ENCODE measurements at places on chromosomes 7 and 10.

- no peak for DNase-seq
Measured at GRCh38 chr10:24625778-24626177, 97.9 kb downstream of the ARHGAP21 start.

- DNase-seq = peak; percentile 67
Measured at GRCh38 chr7:141464551-141464950, 86.7 kb upstream of the AGK start.

DNA sequence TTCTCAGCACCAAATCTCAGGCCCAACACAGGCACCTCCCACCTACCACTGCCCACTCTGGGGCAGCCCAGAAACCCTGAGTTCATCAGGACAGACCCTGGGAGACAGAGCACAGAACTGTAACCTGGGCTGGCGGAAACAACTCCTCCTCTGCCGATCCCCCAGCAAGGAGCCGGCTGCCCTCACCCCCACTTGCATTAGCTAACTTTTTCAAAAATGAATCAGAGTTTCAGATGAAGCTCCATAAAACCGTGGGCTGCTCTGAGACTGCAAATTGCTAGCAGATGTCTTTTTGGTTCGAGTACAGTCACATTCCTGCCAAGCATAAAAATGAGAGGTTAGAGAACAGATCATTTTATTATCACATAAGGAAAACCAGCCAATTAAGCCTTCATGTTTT is 93.4 kb upstream of the PARD3 start:
- DNase-seq = no peak

DNA sequence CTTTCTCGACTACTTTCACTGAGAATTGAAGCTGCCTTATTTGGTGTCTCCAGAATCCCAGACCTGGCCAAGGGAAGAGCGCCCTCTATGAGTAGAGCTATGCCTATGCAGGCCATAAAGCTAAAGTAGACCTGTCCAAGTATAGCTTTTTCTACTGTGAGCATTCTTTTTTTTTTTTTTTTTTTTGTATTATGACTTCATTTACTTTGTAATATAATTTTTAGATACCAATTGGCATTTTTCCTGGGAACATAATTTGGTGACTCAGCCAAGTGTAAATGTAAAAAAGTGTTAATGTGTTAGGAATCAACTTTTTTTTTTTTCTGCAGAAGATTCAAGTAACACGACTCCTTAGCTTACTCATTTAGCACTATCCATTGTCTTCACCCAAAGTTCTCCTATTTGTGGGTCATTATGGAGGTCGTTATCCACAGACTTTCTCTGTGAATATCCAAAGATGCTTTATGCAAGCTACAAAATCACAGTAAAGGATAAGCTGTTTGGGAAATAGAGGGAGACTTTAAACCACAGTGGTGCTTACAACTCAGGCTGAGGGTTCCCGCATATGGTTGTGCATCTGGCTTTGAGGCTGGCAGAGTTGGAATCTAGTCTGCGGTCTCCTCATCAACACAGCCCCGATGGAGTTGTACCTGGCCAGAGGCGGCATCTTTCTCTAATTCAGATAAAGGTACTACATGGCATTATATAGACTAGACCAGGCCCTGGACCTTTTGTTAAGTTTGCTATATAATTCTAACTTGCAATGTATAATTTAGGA is 1040.2 kb upstream of the SORCS1 start:
- DNase-seq = peak; percentile 30

DNA sequence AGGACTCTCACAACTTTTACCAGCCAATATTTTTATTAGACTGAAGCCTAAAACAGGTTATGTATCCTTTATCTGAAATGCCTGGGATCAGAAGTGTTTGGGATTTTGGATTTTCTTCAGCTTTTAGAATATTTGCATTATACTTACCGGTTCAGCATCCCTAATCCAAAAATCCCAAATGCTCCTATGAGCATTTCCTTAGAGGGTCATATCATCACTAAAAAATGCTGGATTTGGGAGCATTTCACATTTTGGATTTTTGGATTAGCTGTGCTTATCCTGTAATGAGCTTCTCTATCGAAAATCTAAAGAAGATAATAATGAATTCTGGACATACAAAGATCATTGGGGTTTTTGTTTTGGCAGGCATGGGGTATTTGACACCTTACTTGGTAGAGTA is 53.0 kb downstream of the RALA start:
- DNase-seq = no peak

DNA sequence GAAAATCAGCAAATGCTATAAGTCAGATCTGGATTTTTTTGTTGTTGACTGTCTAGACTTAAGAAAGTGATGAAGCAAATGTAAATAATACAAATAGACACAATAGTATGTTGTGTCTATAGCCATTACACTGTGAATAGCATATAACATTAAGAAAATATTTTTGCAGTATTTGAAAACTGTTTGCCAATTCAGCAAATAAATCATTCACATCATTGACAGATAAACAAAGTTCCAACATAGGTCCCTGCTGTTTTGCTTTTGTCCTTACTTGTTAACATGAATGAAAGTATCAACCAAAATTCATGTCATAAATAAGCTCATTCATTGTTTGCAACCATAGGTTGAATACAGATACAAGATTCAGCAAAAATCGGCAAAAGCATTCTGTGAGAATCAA is 200.5 kb downstream of the KIF20B start:
- no peak for DNase-seq

DNA sequence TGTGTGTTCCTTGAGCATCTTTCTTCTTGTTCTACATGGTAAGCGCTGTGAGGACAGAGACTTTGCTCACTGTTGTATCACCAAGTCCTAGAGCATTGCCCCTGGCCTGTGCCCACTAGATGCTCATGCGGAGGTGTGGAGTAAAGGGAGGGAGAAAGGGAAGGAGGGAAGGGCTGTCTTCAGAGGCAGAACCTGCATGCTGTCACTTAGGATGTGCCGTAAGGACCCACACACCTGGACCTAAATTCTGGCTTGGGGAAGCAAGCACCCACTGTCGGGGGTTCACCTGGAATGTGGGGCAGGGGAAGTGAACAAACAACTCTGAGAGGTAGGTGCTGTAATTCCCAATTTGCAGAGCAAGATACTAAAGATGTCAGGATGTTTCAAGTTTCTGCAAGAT is 129.5 kb downstream of the PTPN20 start:
- DNase-seq = no peak

DNA sequence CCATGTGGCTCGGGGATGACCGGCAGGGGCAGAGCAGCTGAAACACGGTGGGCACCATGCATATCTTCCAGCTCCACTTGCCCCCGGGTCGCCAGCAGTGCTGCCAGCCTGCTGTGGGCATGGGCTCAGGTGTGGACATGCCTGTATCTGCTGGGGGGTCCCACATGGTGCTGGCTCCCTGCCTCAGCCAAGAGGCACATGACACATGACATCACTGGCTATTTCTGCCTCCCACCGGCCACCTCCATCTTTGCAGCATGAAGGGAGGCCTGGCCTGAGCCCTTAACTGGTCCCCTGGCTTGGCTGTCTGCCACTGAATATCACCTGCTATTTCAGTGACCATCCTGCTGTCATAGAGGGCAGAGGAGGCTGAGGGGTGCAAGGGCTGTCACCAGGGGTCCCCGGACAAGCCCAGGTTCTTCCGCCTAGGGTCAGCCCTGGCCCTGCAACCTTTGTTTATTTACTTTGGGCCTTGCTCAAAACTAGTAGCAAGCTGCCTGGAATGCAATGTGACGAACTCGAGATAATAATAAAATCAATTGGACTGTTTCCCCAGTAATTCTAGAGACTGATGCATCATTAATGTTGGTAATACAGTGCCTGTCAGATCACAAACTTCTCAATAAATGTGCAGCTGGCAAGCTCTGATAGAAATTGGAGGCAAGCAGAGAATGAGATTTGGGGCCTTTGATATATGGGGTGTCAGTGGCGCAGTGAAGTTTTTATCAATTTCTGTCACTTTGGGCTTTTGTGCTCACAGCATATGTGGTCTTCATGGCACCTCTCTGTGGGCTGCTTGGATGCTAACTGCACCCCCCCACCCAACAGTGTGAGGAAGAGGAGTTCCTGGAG is 28.5 kb downstream of the ZMIZ1 start:
- DNase-seq = no peak

DNA sequence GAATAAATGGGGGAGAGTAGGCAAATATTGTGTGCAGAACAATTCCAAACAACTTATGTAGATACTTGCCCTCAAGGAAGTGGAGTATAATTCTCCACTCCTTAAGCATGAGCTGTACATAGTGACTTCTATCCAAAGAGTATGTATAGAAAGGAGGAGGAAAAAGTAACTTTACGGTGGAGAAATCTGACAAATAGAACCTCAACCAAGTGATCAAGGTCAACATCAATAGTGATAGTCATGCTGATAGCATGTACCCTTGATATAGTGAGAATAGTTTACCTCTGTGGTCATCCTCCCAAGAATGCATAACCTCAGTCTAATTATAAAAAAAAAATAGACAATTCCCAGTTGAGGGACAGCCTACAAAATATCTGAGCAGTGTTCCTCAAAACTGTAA is 89.1 kb upstream of the NANOS1 start:
- DNase-seq = no peak

- DNase-seq = no peak
Measured at GRCh38 chr7:121167971-121168370, 160.8 kb upstream of the WNT16 start.

DNA sequence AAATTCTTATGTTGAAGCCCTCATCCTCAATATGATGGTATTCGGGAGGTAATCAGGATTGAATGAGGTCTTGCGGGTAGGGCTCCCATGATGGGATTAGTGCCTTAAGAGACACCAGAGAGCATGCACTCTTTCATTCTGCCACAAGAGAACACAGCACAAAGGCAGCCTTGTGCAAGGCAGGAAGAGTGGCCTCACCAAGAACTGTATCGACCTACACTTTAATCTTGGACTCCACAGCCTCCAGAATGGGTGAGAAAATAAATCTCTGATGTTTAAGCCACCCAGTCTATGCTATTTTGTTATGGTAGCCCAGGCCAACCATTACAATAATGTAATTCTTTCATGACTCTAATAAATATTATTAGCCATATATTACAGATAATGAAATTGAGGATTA is 8.4 kb downstream of the SEM1 start:
- DNase-seq = no peak

GRCh38 chr7:113283861-113284260 is 165.5 kb upstream of the SMIM30 start:
- DNase-seq = no peak

- DNase-seq = no peak
Measured at GRCh38 chr7:93836116-93836515, 54.4 kb downstream of the TFPI2 start.

DNA sequence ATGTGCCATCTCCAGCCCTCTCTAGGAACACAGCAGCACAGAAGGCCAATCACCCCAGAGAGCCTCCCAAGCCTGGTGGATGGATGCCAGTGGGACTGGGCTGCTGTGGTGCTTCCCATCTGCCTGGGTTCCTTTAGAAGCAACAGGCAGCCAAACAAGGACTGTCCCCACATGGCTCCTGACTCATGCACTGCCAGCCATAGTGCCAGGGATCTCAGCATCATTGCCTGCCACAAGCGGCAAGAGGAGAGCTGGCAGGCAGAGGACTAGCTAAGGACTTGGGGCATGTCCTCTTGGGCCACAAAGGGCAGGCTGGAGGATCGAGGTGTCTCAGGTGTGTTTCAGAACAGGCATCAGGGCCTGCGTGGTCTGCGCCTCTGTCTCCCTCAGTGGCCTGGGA is 23.4 kb upstream of the FIGNL1 start:
- DNase-seq = no peak

- no peak for DNase-seq
Measured at GRCh38 chr7:70392877-70393435, 739.0 kb upstream of the GALNT17 start.

GRCh38 chr10:48751730-48752129 is 67.1 kb downstream of the WDFY4 start:
- no peak for DNase-seq

- DNase-seq = no peak
Measured at GRCh38 chr10:78448994-78449418, 415.3 kb downstream of the RPS24 start.

- DNase-seq = peak; percentile 28
Measured at GRCh38 chr7:148624735-148625134, 34.2 kb downstream of the C7orf33 start.

GRCh38 chr7:130566168-130566897 is 74.4 kb downstream of the MEST start:
- DNase-seq = no peak

DNA sequence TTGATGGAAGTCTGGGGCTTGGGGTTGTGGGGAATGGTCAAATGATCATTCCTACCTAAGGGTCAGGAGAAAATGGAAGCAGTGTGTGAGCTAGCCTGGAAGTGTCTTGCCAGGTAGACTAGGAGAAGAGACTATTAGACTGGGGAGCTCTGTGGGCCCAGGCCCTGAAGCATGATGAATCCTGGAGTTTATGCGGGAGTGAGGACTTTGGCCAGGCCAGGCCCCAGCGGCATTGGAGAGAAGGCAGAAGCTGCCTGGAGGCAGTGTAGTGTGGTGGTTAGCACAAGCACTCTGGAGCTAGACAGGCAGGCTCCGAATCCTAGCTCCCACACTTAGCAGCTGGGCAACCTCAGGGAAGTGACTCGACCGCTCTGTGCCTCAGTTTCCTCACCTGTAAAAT is 29.3 kb downstream of the ZMIZ1 start:
- DNase-seq = no peak

- DNase-seq = no peak
Measured at GRCh38 chr7:2017914-2018568, 214.7 kb downstream of the MAD1L1 start.

GRCh38 chr10:121216721-121217181 is 365.6 kb downstream of the WDR11 start:
- no peak for DNase-seq

- DNase-seq = peak; percentile 100
Measured at GRCh38 chr7:130904031-130904757, 170.2 kb upstream of the KLF14 start.

- DNase-seq = no peak
Measured at GRCh38 chr10:132784866-132785722, 853 bp downstream of the NKX6-2 start.

- peak; percentile 79 for DNase-seq
Measured at GRCh38 chr10:123157210-123157609, 3.0 kb downstream of the BUB3 start.

- DNase-seq = no peak
Measured at GRCh38 chr10:65548001-65548400, 1377.8 kb upstream of the LRRTM3 start.

GRCh38 chr7:1531263-1531978 is 919 bp downstream of the MAFK start:
- DNase-seq = no peak

DNA sequence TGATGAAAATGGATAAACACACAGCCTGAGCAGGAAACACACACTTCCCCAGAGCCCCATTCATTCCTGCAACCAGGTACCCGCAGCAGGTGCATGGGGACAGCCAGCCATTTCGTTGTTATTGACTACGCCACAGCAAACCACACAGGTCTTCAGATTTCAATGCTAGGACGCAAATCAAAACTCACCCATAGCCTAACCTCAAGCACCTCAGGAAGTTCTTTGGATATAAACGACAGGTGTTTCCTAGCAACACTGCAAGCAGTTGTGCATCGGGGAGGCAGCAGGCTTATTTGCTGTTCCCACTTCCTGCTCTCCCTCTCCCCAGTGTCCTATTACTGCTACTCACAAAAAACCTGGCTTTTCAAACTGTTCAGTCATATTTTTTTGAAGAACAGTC is 176.5 kb upstream of the FRMD4A start:
- DNase-seq = no peak

Measured in RCC 7860 (cell line).